Bronchial smooth muscle cell (primary cell): ENCODE measurements at places on chromosomes 4 and X. TPM values are rescaled to one million over a fixed set of nuclear protein-coding genes. Genes with fewer than 3 reads are reported as not detected.

The C4orf54 gene
- total RNA-seq = not detected in 2 replicates

The MAGEA8 gene
- total RNA-seq = not detected in 2 replicates

The EFHC2 gene
- total RNA-seq = 0.43 and 0.95 TPM in 2 replicates

The TRIM61 gene
- 1.1 and 1.6 TPM in 2 replicates for total RNA-seq
